ENCODE measurements at places on chromosomes 4 and X. TPM values are rescaled to one million over a fixed set of nuclear protein-coding genes. Genes with fewer than 3 reads are reported as not detected.
A peak's percentile ranks its signal among the peaks of the same experiment; 100 is the strongest.

DNA sequence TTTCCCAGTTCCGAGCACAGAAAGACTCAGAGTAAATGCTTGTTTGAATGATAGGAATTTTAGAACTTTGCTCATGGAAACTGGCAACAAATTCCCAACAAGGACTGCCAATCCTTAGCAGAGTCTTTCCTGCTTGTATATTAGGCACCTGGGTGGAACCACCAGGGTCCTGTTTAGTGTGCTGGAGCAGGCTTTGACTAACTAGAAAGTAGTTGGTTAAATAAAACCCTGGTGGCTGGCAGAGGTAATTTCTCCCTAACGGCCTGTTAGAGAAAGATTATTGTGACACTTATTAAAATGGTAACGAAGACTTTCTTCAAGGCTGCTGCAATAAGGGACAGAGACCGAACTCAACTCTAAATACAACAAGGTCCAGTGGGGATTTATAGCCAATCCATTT lies 103.6 kb upstream of the TEX13D start:
- H3K4me1 ChIP-seq = peaks cover 5% of the 10 kb centered on the region
- no peak overlapping the region for H3K4me3 ChIP-seq
- H3K36me3 ChIP-seq = no peaks in the 10 kb centered on the region

- H3K4me1 ChIP-seq = peaks cover 8% of the 10 kb centered on the region
- H3K36me3 ChIP-seq = no peaks in the 10 kb centered on the region
- H3K27me3 ChIP-seq = peaks cover 54% of the 10 kb centered on the region
- no peak overlapping the region for H3K27ac ChIP-seq
Observed at GRCh38 chrX:119999087-119999634, 55.6 kb upstream of the NKAP start.

The LIMCH1 gene
- not detected for total RNA-seq

- peaks cover 2% of the 10 kb centered on the region for H3K36me3 ChIP-seq
- H3K27ac ChIP-seq = no peak overlapping the region
- peaks cover 4% of the 10 kb centered on the region for H3K27me3 ChIP-seq
- no peak overlapping the region for H3K4me3 ChIP-seq
- H3K4me1 ChIP-seq = no peaks in the 10 kb centered on the region
- no peak for DNase-seq
Observed at GRCh38 chr4:145709843-145710242, 29.9 kb downstream of the C4orf51 start.

GRCh38 chr4:6527683-6528595 lies 47.0 kb upstream of the MAN2B2 start:
- peaks cover 3% of the 10 kb centered on the region for H3K4me1 ChIP-seq
- no peaks in the 10 kb centered on the region for H3K36me3 ChIP-seq
- no peak overlapping the region for H3K27ac ChIP-seq
- H3K27me3 ChIP-seq = peaks cover 22% of the 10 kb centered on the region
- no peak for DNase-seq

- H3K27ac ChIP-seq = no peak overlapping the region
- no peaks in the 10 kb centered on the region for H3K36me3 ChIP-seq
Observed at GRCh38 chrX:16671005-16671404, 21.0 kb downstream of the S100G start.

The NFXL1 gene
- 11.0 TPM for total RNA-seq

- H3K4me3 ChIP-seq = peak overlapping the region; percentile 93
- DNase-seq = no peak
- H3K27ac ChIP-seq = peak overlapping the region; percentile 95
- H3K27me3 ChIP-seq = no peaks in the 10 kb centered on the region
- peaks cover 22% of the 10 kb centered on the region for H3K4me1 ChIP-seq
Observed at GRCh38 chr4:38805530-38806145, 1.0 kb upstream of the TLR1 start.

The TCEAL4 gene
- 11.9 TPM for total RNA-seq

GRCh38 chrX:71997320-71997719 lies 86.7 kb downstream of the NHSL2 start:
- no peaks in the 10 kb centered on the region for H3K36me3 ChIP-seq
- no peak overlapping the region for H3K4me3 ChIP-seq
- no peak for DNase-seq
- H3K27ac ChIP-seq = no peak overlapping the region
- no peaks in the 10 kb centered on the region for H3K27me3 ChIP-seq
- peaks cover 10% of the 10 kb centered on the region for H3K4me1 ChIP-seq

GRCh38 chr4:97027728-97028410 lies 1115.4 kb downstream of the STPG2 start:
- no peaks in the 10 kb centered on the region for H3K36me3 ChIP-seq
- no peak for DNase-seq
- no peak overlapping the region for H3K4me3 ChIP-seq
- no peaks in the 10 kb centered on the region for H3K27me3 ChIP-seq
- H3K4me1 ChIP-seq = no peaks in the 10 kb centered on the region

GRCh38 chr4:171896426-171896825 lies 83.2 kb downstream of the GALNTL6 start:
- no peaks in the 10 kb centered on the region for H3K4me1 ChIP-seq
- H3K36me3 ChIP-seq = no peaks in the 10 kb centered on the region
- no peak for DNase-seq

The CNOT6L gene
- 142 TPM for total RNA-seq

- H3K4me3 ChIP-seq = peak overlapping the region; percentile 98
- DNase-seq = no peak
- no peaks in the 10 kb centered on the region for H3K36me3 ChIP-seq
- peaks cover 51% of the 10 kb centered on the region for H3K4me1 ChIP-seq
- peak overlapping the region; percentile 96 for H3K27ac ChIP-seq
- no peaks in the 10 kb centered on the region for H3K27me3 ChIP-seq
Observed at GRCh38 chr4:4541040-4541631, 712 bp downstream of the STX18 start.

The ARHGAP6 gene
- 16.1 TPM for total RNA-seq

- H3K4me1 ChIP-seq = peaks cover 6% of the 10 kb centered on the region
- no peak overlapping the region for H3K4me3 ChIP-seq
- peaks cover 2% of the 10 kb centered on the region for H3K36me3 ChIP-seq
- H3K27ac ChIP-seq = no peak overlapping the region
- DNase-seq = no peak
Observed at GRCh38 chr4:7170012-7170411, 22.3 kb upstream of the SORCS2 start.

DNA sequence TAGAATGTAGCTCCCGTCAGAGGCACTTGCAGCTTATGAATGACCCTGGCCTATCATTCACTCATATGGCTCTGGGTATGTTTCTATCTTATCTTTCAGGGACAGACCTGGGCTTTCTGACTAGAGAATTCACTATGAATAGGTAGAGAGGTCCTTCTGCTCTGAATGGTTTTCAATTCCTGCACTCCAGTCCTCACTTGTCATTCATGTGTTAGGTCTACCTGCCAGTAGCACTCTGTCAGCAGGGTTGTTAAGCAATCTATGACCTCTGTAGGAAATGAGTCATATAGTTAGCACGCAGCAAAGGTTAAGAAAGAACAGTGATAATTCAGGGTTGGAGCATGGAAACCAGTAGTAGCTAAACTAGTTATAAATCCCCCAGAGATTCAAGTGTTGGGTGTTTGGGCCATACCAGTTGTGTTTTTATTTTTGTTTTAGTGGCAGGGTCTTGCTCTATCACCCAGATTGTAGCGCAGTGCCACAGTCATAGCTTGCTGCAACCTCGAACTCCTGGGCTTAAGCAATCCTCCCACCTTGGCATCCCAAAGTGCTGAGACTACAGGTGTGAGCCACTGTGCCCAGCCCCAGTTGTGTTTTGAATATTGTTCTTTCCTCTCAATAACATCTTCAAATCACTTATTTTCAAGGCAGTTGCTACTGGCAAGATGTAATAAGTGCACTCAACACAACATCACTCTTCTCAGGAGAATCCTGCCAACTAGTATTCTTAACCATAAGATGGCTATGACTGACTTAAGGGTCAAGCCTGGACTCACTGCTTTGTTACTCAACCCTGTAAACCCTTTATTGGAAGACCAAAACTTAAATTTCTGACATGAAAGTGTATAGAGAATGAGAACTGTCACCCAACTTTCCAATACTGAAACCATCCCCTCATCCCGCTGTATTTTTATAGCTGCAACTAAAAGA lies 25.1 kb downstream of the ARL13A start:
- peaks cover 1% of the 10 kb centered on the region for H3K36me3 ChIP-seq
- H3K4me3 ChIP-seq = no peak overlapping the region
- no peaks in the 10 kb centered on the region for H3K4me1 ChIP-seq
- no peak overlapping the region for H3K27ac ChIP-seq
- no peaks in the 10 kb centered on the region for H3K27me3 ChIP-seq

GRCh38 chrX:18290200-18290599 lies 64.3 kb downstream of the SCML2 start:
- peaks cover under 1% of the 10 kb centered on the region for H3K36me3 ChIP-seq
- H3K4me3 ChIP-seq = no peak overlapping the region
- no peaks in the 10 kb centered on the region for H3K27me3 ChIP-seq
- H3K4me1 ChIP-seq = no peaks in the 10 kb centered on the region
- no peak for DNase-seq

The NHSL2 gene
- 20.3 TPM for total RNA-seq

DNA sequence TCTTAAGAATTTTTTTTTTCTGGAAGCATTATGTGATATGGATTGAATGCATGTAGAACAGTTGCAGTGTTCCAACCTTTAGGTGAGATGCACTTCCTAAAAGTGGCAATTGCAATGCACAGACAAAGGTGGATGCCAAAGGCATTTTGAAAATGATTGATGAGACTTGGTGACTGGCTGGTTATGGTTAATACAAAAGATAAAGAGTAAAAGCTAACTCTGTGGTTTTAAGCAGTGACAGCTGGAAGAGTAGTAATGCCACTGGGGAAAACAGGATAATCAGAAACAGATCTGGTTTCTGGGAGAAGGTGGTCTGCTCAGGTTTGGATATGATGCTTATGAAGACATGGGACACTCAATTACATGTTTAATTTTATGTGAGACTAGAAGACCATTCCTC lies 345.6 kb downstream of the RPA4 start:
- no peak overlapping the region for H3K4me3 ChIP-seq
- no peak overlapping the region for H3K27ac ChIP-seq
- H3K4me1 ChIP-seq = no peaks in the 10 kb centered on the region
- H3K27me3 ChIP-seq = no peaks in the 10 kb centered on the region

- no peak overlapping the region for H3K4me3 ChIP-seq
- peaks cover 9% of the 10 kb centered on the region for H3K36me3 ChIP-seq
- H3K27ac ChIP-seq = peak overlapping the region; percentile 3
- peaks cover 7% of the 10 kb centered on the region for H3K4me1 ChIP-seq
- no peaks in the 10 kb centered on the region for H3K27me3 ChIP-seq
Observed at GRCh38 chrX:40684092-40684491, 36.7 kb upstream of the CXorf38 start.

The CCDC160 gene
- total RNA-seq = not detected

DNA sequence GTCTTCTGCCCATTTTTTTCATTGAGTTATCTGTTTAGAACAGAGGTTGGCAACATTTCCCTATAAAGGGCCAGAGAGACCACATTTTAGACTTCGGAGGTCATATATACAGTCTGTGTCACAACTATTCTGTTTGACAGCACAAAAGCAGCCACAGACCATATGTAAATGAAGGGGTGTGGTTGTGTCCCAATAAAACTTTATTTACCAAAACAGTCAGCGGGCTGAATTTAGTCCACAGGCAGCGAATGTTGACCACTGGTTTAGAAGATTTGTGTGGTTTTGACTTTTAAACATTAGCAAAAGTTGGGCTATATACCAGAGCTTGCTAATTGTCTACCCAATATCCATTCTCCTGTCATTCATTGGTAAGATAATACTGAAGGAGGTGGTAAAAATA lies 150.8 kb downstream of the AMELX start:
- H3K27ac ChIP-seq = no peak overlapping the region
- no peak for DNase-seq

- no peak overlapping the region for H3K4me3 ChIP-seq
- no peaks in the 10 kb centered on the region for H3K27me3 ChIP-seq
Observed at GRCh38 chrX:52979568-52979967, 21.2 kb upstream of the FAM156A start.

GRCh38 chr4:1490011-1490653 lies 83.9 kb upstream of the NKX1-1 start:
- H3K4me1 ChIP-seq = no peaks in the 10 kb centered on the region
- H3K27me3 ChIP-seq = peaks cover 15% of the 10 kb centered on the region
- H3K36me3 ChIP-seq = no peaks in the 10 kb centered on the region
- H3K27ac ChIP-seq = no peak overlapping the region

DNA sequence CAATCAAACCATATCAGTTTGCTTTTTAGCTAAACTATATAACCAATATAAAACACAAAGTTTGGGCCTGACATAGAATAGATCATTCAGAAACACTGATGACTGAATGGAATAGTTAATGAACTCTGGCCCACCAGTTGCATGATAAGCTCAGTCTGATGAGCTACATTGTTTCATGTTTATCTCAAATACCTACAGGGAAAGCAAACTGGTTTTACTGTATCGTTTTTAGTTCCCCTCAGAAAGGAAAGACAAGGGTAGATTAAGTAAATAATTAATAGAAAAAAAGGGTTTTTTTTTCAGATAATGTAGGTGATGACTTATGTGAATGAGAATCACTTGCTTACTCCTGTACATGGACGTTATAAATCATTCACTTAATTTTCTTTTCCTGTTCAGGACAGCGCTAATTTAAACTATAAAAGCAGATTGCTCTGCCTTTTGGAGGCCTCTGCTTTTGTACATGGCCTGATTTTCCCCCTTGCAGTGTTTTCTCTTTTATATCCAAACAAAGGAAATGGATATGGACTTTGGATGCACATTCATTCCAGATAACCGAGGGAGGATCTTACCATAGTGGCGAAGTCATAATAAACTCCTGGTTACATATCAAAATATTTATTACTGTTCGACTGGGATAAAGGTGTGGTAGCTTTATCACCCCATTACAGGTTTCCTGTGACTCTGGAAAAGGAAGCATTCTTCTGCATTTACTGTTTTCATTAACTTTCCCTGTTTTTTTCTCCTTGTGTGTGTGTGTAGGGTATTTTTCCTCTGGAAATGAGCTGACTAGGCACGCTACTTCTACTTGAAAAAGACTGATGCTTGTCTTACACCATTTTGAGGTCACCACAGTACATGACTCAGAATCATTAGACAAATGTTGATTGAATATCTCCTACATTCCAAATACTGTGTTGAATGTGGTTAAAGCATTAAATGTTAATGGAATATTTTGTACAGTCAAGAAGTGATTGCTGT lies 373.1 kb upstream of the HS3ST1 start:
- no peaks in the 10 kb centered on the region for H3K4me1 ChIP-seq
- no peak overlapping the region for H3K27ac ChIP-seq
- H3K4me3 ChIP-seq = no peak overlapping the region
- no peaks in the 10 kb centered on the region for H3K27me3 ChIP-seq
- DNase-seq = no peak
- H3K36me3 ChIP-seq = no peaks in the 10 kb centered on the region

- H3K36me3 ChIP-seq = peaks cover 4% of the 10 kb centered on the region
- H3K4me1 ChIP-seq = peaks cover 2% of the 10 kb centered on the region
- no peak overlapping the region for H3K27ac ChIP-seq
- no peaks in the 10 kb centered on the region for H3K27me3 ChIP-seq
- DNase-seq = no peak
- H3K4me3 ChIP-seq = no peak overlapping the region
Observed at GRCh38 chr4:151665022-151665784, 95.6 kb downstream of the GATB start.

- DNase-seq = no peak
- H3K4me1 ChIP-seq = peaks cover 12% of the 10 kb centered on the region
- H3K27me3 ChIP-seq = peaks cover 33% of the 10 kb centered on the region
- H3K36me3 ChIP-seq = no peaks in the 10 kb centered on the region
- H3K27ac ChIP-seq = no peak overlapping the region
Observed at GRCh38 chrX:40006106-40007017, 91.4 kb downstream of the BCOR start.

The WNK3 gene
- total RNA-seq = 0.21 TPM

The TMEM192 gene
- 7.0 TPM for total RNA-seq

- H3K36me3 ChIP-seq = peaks cover 3% of the 10 kb centered on the region
- H3K4me3 ChIP-seq = peak overlapping the region; percentile 90
- DNase-seq = no peak
- H3K27me3 ChIP-seq = no peaks in the 10 kb centered on the region
- peaks cover 55% of the 10 kb centered on the region for H3K4me1 ChIP-seq
Observed at GRCh38 chr4:1246111-1246881, 2.6 kb downstream of the CTBP1 start.

GRCh38 chr4:108336076-108336475 lies 167.3 kb upstream of the LEF1 start:
- H3K4me3 ChIP-seq = no peak overlapping the region
- H3K27ac ChIP-seq = no peak overlapping the region
- no peak for DNase-seq
- peaks cover 12% of the 10 kb centered on the region for H3K27me3 ChIP-seq
